ENCODE measurements at places on chromosomes 7 and 10. TPM values are rescaled to one million over a fixed set of nuclear protein-coding genes. Genes with fewer than 3 reads are reported as not detected.

DNA sequence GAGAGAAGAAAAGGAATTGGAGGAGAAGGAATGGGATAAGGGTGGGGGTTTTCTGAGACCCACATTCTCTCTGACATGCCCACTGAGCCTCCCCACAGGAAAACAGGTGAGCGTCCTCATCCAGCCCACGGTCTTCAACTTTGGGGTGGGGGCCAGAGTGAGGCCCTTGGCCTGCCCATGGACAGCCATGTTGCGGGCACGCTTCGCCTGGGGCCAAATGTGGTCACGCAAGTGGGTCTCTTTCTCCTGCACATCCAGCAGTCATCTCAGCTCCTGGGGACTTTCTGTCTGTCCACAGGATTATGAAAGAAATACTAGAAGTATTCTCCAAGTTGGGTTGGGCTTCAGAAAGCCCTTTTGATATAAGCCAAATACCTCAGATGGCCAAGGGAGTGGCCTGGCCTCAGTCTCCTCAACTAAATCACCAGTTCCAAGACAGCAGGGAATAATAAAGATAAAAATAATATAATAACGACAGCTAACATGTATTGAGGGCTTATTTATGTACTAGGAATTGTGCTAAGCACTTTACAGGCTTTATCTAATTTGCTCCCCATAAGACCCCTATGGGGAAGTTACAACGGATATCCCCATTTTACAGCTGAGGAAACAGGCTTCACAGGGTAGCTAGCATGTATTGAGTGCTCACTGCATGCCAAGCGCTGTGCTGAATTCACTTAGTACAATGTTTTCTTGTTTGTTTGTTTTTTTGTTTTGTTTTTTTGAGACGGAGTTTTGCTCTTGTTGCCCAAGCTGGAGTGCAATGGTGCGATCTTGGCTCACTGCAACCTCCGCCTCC, 57.2 kb upstream of the LBX1 start:
- peaks cover 6% of the 10 kb centered on the region for H3K27me3 ChIP-seq
- H3K36me3 ChIP-seq = no peaks in the 10 kb centered on the region
- DNase-seq = no peak
- peaks cover 5% of the 10 kb centered on the region for H3K4me1 ChIP-seq

DNA sequence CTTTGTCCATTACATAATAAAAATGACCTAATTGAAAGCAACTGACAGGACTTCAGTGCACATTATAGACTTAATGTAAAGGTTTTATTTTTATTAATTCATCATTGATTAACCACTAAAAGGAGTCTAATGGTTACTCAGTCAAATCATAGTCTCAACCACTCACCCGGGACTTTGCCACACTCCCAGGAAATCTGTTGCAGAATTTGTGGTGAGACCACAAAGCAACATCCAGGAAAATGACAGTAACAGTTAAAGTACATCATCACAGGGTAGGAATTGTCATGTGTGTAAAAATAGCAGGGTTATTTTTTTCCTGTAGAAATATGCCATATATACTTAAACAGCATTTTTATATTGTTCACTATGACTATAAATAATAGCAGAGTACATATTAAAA, 6.3 kb upstream of the HGF start:
- H3K36me3 ChIP-seq = no peaks in the 10 kb centered on the region
- no peaks in the 10 kb centered on the region for H3K27me3 ChIP-seq
- no peak overlapping the region for H3K4me3 ChIP-seq
- H3K27ac ChIP-seq = no peak overlapping the region
- DNase-seq = no peak
- H3K4me1 ChIP-seq = no peaks in the 10 kb centered on the region

GRCh38 chr10:49595003-49595712, 15.0 kb upstream of the SLC18A3 start:
- no peak overlapping the region for H3K4me3 ChIP-seq
- no peaks in the 10 kb centered on the region for H3K36me3 ChIP-seq
- H3K27me3 ChIP-seq = no peaks in the 10 kb centered on the region
- H3K27ac ChIP-seq = no peak overlapping the region
- DNase-seq = no peak

DNA sequence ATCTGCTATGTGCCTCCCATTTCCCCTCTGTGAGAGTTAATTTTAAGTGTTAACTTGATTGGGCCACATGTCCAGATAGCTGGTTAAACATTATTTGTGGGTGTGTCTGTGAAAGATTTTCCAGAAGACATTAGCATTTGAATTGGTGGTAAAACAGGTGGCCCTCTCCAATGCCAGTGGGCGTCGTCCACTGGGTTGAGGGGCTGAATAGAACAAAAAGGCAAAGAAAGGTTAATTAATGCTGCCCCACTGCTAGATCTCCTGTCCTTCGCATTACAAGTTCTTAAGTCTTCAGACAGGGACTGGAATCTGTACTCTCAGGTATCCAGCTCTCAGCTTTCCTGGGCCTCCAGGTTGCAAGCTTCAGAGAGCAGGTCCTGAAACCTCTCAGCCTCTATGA, 1160.9 kb upstream of the LRRN3 start:
- H3K36me3 ChIP-seq = no peaks in the 10 kb centered on the region
- H3K4me3 ChIP-seq = no peak overlapping the region
- no peak for DNase-seq

- H3K36me3 ChIP-seq = no peaks in the 10 kb centered on the region
- no peak overlapping the region for H3K4me3 ChIP-seq
- DNase-seq = no peak
- H3K4me1 ChIP-seq = no peaks in the 10 kb centered on the region
Observed at GRCh38 chr7:26989897-26990670, 105.7 kb downstream of the HOXA1 start.

- H3K27me3 ChIP-seq = no peaks in the 10 kb centered on the region
- H3K4me1 ChIP-seq = no peaks in the 10 kb centered on the region
- H3K36me3 ChIP-seq = no peaks in the 10 kb centered on the region
- H3K27ac ChIP-seq = no peak overlapping the region
- H3K4me3 ChIP-seq = no peak overlapping the region
Observed at GRCh38 chr7:3240826-3241430, 60.1 kb upstream of the SDK1 start.

- peak overlapping the region; percentile 94 for H3K4me3 ChIP-seq
- H3K27ac ChIP-seq = peak overlapping the region; percentile 92
- H3K4me1 ChIP-seq = peaks cover 55% of the 10 kb centered on the region
- peak; percentile 71 for DNase-seq
Observed at GRCh38 chr7:55571511-55572377, 558 bp downstream of the VOPP1 start.

DNA sequence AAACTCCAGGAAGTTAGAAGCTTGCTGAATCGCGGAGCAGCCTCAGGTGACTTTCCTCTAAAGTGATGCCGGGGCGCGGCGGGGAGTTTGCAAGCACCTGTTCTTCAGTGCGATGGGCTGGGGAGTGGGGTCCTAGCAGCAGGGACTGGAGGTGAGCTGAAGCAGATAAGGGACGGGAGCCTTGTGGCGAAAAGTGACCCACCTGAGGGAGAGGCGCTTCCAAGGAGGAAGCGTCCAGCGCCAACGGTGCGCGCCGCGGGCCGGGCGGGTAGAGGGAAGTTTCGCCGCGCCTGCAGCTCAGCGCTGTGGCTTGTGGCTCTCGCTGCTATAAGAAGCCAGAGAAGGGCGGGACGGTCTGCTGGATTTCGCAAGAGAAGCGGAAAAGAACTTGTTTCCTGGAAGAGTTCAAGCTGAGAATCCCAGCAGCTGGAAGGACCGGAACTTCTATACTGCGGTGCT, at the start of gene STEAP4:
TSS of gene STEAP4 (minus strand) at position 305 of the 459 bp plus-strand sequence. CDS start 22,625 bp downstream, outside the sequence.
- no peaks in the 10 kb centered on the region for H3K4me1 ChIP-seq
- H3K27ac ChIP-seq = peak within 1 kb of the TSS; percentile 30
- H3K36me3 ChIP-seq = no peaks in the 10 kb centered on the region
- DNase-seq = peak; percentile 73
- H3K4me3 ChIP-seq = peak within 1 kb of the TSS; percentile 57
- no peaks in the 10 kb centered on the region for H3K27me3 ChIP-seq

GRCh38 chr7:28649189-28649588, 236.9 kb downstream of the CREB5 start:
- no peak for DNase-seq
- H3K36me3 ChIP-seq = no peaks in the 10 kb centered on the region
- H3K4me3 ChIP-seq = no peak overlapping the region
- no peaks in the 10 kb centered on the region for H3K27me3 ChIP-seq

GRCh38 chr10:118950997-118951637, 78.4 kb upstream of the NANOS1 start:
- no peak overlapping the region for H3K4me3 ChIP-seq
- no peaks in the 10 kb centered on the region for H3K27me3 ChIP-seq
- no peak for DNase-seq
- H3K4me1 ChIP-seq = peaks cover 9% of the 10 kb centered on the region
- no peak overlapping the region for H3K27ac ChIP-seq

- no peak overlapping the region for H3K27ac ChIP-seq
- H3K4me3 ChIP-seq = no peak overlapping the region
- no peaks in the 10 kb centered on the region for H3K36me3 ChIP-seq
- DNase-seq = no peak
Observed at GRCh38 chr10:35236739-35237138, 99.6 kb upstream of the CCNY start.

Gene EBF3
- total RNA-seq = 4.5 TPM

Gene C10orf53
- total RNA-seq = not detected

Gene CARD11
- total RNA-seq = 0.84 TPM

Gene ACTL6B
- total RNA-seq = not detected

Gene PRPS1L1
- total RNA-seq = not detected

Gene TAS2R4
- 0.34 TPM for total RNA-seq

Gene C10orf67
- total RNA-seq = 0.67 TPM
